Mesothelial cell of epicardium (in vitro differentiated cells): ENCODE measurements at places on chromosomes 16 and 17. TPM values are rescaled to one million over a fixed set of nuclear protein-coding genes. Genes with fewer than 3 reads are reported as not detected.
A peak's percentile ranks its signal among the peaks of the same experiment; 100 is the strongest.

DNA sequence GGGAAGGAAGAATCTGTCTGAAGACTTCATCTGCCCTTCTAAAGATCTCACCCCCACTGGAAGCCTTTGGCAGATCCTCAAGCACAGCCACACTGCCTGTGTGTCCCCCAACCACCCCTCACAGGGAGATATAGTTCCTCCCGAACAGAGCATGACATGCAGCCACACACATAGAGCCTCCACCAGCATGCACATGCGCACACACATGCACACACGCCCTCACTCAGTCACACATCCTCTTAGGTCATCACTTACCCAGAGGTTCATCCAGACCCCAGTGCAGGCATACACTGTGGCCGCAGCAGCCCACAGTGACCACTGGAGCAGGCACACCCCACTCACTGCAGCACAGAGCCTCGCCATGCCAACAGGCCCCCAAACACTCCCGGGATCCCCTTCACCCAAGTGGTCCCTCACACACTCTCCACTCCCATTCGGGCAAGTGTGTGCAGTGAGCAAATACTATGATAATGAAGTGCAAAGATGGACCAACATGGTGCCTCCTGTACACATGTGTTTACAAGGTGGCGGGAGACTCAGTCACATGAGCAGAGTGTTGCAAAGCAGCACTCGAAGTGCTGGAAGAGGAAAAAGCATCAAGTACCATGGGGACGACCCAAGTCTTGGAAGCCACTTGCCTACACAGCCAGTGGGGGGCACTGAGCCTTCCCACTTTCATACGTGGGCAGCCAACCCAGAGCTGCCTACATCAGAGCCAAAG, 17.0 kb upstream of the SP6 start:
- no peak for DNase-seq
- no peak overlapping the region for H3K4me3 ChIP-seq
- peaks cover 53% of the 10 kb centered on the region for H3K4me1 ChIP-seq
- no peaks in the 10 kb centered on the region for H3K36me3 ChIP-seq
- peaks cover 28% of the 10 kb centered on the region for H3K27me3 ChIP-seq

Gene MT1A
- not detected in 3 replicates for total RNA-seq

- H3K27ac ChIP-seq, result no peak overlapping the region
- H3K4me3 ChIP-seq, result no peak overlapping the region
- H3K27me3 ChIP-seq, result no peaks in the 10 kb centered on the region
Measured at GRCh38 chr17:4009186-4009785, 45.0 kb upstream of the ATP2A3 start.

Gene KRTAP9-1
- not detected in 3 replicates for total RNA-seq

DNA sequence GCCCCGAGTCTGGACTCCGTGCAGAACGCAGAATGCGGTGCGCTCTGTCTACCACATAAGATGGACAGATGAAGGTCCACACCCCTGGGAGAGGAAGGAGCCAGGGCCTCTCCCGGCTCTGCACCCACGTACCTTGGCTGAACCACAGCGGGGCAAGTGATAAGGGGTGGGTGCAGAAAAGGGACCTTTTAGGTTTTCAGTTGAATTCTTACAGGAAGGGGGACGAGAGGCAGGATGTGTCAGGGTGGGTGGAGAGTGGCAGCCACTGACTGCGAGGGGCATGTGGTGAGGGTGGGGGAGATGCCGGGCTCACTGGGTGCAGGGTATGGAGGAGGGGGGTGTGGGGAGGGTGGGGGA, 372 bp downstream of the CD300A start:
- H3K27ac ChIP-seq, result no peak overlapping the region
- peaks cover 29% of the 10 kb centered on the region for H3K27me3 ChIP-seq
- H3K36me3 ChIP-seq, result no peaks in the 10 kb centered on the region
- no peak overlapping the region for H3K4me3 ChIP-seq
- no peaks in the 10 kb centered on the region for H3K4me1 ChIP-seq

GRCh38 chr16:8818504-8819270, 21.0 kb downstream of the PMM2 start:
- H3K27ac ChIP-seq, result no peak overlapping the region
- H3K4me3 ChIP-seq, result no peak overlapping the region
- DNase-seq, result no peak
- H3K27me3 ChIP-seq, result no peaks in the 10 kb centered on the region
- H3K36me3 ChIP-seq, result peaks cover 55% of the 10 kb centered on the region

Gene NT5M
- total RNA-seq, result 4.6 to 7.2 TPM (median 7.1 TPM) in 3 replicates

- peaks cover 16% of the 10 kb centered on the region for H3K4me1 ChIP-seq
- no peaks in the 10 kb centered on the region for H3K36me3 ChIP-seq
Measured at GRCh38 chr17:70271200-70271599, 101.9 kb downstream of the KCNJ2 start.

GRCh38 chr17:78966123-78966813, 13.5 kb downstream of the LGALS3BP start:
- H3K27me3 ChIP-seq, result no peaks in the 10 kb centered on the region
- peaks cover 4% of the 10 kb centered on the region for H3K4me1 ChIP-seq
- H3K27ac ChIP-seq, result no peak overlapping the region
- H3K4me3 ChIP-seq, result no peak overlapping the region
- peaks cover 14% of the 10 kb centered on the region for H3K36me3 ChIP-seq

DNA sequence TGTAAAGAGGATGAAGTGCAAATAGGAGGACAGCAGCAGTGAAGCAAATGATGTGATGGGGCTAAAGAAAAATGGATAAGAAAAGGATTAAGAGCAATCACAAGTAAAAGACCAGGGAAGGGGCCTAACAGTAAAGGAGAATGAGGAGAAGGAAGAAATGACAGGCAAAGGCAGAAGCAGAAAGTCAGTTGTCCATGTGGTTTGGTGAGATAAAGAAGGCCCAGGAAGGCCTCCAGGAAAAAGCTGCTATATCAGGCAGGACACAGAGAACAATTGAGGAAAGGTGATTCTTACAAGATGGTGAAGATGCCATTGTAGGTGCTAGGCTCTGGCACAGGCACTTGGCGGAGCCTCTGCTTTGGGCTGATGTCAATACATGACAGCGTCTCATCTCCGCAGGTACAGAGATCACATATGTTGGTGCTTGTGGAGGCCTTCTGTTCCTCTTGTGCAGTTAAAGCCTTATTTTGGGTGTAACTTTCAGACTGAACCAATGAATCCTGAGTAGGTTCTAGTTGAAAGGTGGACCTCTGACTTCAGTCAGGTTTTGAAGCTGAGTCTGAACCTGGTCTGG, 18.1 kb downstream of the RDM1 start:
- DNase-seq, result no peak
- no peak overlapping the region for H3K4me3 ChIP-seq
- no peaks in the 10 kb centered on the region for H3K27me3 ChIP-seq
- H3K4me1 ChIP-seq, result no peaks in the 10 kb centered on the region

DNA sequence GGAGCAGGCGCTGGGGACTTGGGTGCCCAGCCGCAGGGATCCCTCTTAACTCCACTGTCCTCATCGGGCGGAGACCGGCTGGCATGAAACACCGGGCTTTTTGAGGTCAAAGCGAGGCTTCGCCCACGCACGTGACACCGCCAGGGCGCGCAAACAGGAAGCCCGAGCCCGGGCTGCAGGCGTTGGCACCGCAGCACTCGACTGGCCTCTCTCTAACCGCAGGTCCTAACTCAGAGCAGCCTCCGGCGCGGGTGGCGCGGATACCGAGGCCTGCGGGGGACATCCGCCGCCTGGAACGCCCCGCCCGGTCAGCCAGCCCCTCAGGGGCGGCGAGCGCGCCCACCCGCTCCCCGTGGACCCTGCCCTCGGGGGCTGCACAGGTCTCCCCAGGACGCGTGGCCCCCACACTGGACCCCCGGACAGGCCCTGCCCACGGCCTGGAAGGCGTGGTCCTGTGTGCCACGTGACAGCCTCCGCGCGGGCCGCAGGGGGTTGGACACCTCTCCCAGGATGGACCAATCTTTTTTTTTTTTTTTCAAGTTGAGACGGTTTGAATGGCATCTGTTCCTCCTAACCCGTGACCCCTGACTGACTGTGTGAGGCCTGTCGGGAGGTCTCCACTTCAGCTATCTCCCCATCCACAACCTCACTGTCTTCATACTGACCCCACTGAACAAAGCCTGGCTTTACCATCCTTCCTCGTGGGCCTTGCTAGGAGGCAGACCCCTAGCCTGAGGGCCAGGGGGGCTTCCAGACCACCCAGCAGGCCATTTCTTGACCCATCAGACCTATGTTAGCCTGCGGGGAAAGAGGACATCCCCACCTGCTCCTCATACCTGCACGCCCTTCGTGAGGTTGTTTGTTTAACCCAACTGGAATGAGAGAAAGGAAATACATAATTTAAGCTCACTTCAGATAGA, 8.4 kb upstream of the SLC47A2 start:
- H3K4me3 ChIP-seq, result no peak overlapping the region
- no peaks in the 10 kb centered on the region for H3K27me3 ChIP-seq
- no peaks in the 10 kb centered on the region for H3K36me3 ChIP-seq
- no peak for DNase-seq
- H3K27ac ChIP-seq, result no peak overlapping the region

- H3K36me3 ChIP-seq, result peaks cover 24% of the 10 kb centered on the region
- H3K27me3 ChIP-seq, result no peaks in the 10 kb centered on the region
- no peak for DNase-seq
- H3K4me1 ChIP-seq, result no peaks in the 10 kb centered on the region
Measured at GRCh38 chr17:32033223-32033622, 26.0 kb downstream of the LRRC37B start.

DNA sequence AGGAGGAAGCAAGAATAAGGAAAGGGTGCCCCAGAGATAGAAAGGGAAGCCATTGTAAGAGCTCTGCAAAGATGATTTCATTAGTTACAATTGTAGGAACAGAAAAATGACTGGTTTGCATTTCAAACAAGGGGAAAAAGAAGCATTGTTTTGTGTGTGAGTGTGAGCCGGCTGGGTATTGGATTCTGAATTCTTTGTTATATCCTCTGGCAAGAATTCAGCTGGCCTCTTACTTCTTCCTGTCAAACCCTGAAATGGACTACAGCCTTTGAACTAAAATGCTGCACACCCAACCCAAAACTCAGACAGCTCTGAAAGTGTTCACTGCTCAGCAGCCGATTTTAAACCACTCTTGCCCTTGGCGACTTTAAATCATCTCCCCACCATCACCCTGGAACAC, 461.3 kb downstream of the PMP22 start:
- peaks cover 12% of the 10 kb centered on the region for H3K4me1 ChIP-seq
- no peak for DNase-seq
- no peak overlapping the region for H3K4me3 ChIP-seq
- peak overlapping the region; percentile 49 for H3K27ac ChIP-seq

Gene ITGAL
- 0.45 TPM in 1 of 3 replicates, not detected in the others for total RNA-seq

Gene PKMYT1
- total RNA-seq, result 21.1 to 22.0 TPM (median 21.8 TPM) in 3 replicates

DNA sequence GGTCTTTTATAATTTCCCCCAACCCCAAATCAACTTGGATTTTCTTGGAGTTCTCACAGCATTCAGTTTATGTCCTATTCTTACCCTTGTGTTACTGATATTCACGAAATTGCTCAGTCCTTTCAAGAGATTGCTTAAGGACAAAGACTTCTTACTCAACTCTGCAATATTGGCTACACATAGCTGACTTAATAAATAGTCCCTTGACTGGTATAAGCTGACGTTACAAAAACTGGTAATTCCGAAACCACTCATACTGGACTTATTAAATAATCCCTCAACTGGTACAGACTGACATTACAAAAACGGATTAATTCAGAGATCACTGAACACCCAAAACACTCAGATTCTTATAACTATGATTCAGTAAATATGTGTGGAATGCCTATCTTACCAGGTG, 860 bp downstream of the TIGD7 start:
- H3K27ac ChIP-seq, result peak overlapping the region; percentile 71
- H3K27me3 ChIP-seq, result no peaks in the 10 kb centered on the region
- H3K4me1 ChIP-seq, result peaks cover 11% of the 10 kb centered on the region
- peak overlapping the region; percentile 68 for H3K4me3 ChIP-seq
- DNase-seq, result no peak
- H3K36me3 ChIP-seq, result peaks cover 72% of the 10 kb centered on the region
